ENCODE measurements at places on chromosomes 12 and 14.

- DNase-seq, result no peak
These were observed 126.9 kb downstream of the KITLG start for GRCh38 chr12:88453323-88453722.

GRCh38 chr12:56348776-56349175 is 10.1 kb downstream of the IL23A start:
- no peak for DNase-seq

DNA sequence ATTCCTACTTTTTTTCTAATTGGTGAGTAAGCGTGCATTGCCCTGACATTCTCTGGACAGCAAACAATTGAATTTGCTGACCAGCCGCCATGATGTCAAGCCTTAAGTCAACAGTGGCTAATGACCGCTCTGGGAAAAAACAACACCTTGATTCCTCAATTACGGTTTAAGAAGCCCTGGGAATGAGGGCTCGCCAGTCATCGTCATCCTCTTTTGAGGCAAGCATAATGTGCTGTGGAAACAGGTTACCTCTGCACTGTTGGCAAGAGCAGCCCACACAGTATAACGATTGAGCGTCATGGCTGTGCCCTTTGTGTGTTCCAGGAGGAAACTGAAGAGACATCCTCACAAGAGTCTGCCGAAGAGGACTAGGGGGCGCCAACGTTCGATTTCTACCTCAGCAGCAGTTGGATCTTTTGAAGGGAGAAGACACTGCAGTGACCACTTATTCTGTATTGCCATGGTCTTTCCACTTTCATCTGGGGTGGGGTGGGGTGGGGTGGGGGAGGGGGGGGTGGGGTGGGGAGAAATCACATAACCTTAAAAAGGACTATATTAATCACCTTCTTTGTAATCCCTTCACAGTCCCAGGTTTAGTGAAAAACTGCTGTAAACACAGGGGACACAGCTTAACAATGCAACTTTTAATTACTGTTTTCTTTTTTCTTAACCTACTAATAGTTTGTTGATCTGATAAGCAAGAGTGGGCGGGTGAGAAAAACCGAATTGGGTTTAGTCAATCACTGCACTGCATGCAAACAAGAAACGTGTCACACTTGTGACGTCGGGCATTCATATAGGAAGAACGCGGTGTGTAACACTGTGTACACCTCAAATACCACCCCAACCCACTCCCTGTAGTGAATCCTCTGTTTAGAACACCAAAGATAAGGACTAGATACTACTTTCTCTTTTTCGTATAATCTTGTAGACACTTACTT is 138.9 kb downstream of the HMGA2 start:
- DNase-seq, result peak; percentile 6

DNA sequence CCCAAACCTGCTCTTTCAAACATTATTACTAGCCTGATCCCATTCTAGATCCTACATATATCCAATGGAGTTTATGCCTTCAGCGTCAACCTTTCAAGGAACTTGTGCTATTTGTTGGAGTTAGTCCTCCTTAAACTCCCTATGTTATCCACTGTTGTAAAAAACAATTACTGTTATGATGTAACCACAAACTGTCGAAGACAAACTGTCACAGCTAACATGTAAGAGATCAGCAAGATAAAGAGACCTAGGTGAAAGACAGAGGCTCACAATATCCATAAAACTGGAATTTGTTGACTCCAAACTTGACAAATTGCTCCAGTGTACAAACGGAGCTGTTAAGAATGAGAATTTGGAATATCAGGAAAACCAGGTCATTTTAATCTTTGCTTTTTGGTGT is 70.7 kb downstream of the CDK17 start:
- no peak for DNase-seq

- DNase-seq, result no peak
These were observed 110.7 kb downstream of the SLC25A21 start for GRCh38 chr14:37061697-37062096.

GRCh38 chr12:59940631-59941342 is 345.0 kb downstream of the SLC16A7 start:
- DNase-seq, result no peak

- no peak for DNase-seq
These were observed 335.2 kb downstream of the BMP4 start for GRCh38 chr14:53621433-53621832.

GRCh38 chr14:58488550-58488949 is 61.0 kb downstream of the KIAA0586 start:
- peak; percentile 4 for DNase-seq

DNA sequence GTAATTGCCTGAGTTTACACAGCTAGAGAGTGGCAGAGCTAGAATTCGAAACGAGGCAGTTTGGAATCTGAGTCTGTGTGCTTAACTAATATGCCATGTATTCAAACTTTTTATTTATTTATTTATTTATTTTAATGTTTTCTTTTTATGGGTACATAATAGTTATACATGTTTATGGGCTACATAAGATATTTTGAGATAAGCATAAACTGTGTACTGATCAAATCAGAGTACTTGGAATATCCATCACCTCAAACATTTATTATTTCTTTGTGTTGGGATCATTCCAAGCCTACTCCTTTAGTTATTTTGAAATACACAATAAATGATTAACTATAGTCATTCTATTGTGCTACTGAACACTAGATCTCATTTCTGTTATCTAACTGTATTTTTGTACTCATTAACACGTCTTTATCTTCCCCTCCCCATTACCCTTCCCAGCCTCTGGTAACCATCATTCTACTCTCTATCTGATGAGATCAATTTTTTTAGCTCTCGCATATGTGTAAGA is 7.4 kb upstream of the KRT81 start:
- DNase-seq, result no peak

DNA sequence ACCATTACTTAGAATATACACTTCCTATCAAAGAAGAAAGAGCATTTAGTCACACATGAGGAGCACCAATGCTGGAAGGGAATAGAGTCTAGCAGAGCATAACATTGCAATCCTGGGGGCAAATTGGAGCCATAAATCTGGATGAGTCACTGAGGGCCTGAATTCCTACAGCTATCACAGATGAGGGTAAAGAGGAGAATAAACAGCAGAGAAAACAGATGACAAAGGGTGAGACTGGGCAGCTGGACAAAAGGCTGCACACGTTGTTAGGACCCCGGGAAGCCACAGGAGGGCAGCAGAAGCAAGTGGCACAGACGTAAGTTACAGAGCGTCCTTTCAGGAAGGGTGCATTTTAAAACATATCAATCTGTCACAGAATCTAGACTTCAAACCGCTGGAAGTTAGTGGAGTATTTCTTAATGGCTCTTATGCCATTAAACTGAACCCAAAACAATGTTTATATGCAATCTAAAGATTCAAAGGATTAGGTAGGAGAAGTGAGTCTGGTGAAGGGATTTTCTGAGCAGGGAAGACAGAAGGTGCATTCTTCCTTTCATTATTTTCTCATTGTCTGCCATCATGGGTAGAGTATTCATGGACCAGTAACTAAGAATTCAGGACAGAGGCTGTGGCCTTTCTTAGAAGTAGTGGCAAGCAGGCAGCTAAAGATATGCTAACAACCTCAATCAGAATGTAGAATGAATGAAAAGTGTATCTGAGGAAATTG is 159.8 kb upstream of the DAAM1 start:
- no peak for DNase-seq

DNA sequence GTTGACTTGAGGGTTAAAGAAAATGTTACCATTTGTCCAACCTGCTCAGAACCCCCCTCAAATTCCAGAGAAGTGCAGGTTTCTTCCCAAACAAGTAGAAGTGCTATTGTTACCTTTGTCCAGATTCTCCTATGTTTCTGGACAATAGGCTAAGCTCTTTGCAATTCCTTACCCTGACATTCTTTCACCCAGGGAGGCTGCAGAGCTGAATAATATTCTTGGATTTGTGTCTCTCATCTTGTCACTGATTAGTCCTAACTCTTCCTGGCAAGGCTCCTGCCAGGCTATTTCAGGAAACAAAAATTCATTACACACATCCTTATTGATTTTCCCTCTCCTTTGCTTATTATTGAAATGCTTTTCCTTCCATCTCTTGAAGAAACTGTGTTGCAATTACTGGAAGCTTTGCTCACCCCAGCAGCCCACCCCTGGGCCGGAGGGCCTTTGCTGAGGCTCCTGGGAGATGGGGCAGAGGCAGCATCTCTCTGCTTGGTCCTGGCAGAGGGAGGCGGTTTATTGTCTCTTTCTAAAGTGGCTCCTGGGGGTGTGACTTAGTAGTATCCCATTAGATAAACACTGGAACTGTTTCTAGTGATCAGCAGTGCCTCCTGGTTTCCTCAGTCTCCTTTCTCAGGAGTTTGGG is 207.5 kb upstream of the PELI2 start:
- no peak for DNase-seq

GRCh38 chr14:53214384-53214783 is 61.3 kb upstream of the DDHD1 start:
- no peak for DNase-seq

- no peak for DNase-seq
These were observed 21.8 kb downstream of the AHNAK2 start for GRCh38 chr14:104956290-104956890.

DNA sequence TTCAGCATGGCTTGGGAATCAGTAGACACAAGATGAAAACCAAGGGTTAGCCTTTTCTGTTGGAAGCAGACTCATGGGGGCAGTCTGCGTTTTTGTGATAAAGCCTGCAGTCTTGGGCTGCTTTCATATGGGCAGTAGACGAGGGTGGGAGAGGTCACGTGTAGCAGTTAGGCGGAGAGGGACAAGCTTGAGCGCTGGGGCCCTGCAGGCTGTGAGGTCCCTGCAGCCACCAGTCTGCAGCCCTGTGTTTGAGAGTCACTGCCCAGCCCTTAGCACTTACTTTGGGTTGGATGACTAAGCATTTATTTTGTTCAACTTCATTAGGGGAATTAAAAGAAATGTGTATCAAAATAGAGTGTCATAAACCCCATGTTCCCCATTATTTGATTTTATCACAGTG is 37.2 kb downstream of the EP400 start:
- DNase-seq, result no peak

GRCh38 chr14:105490267-105490571 is 827 bp upstream of the TEDC1 start:
- no peak for DNase-seq

- DNase-seq, result no peak
These were observed 7.0 kb downstream of the ITGB7 start for GRCh38 chr12:53200107-53200457.

DNA sequence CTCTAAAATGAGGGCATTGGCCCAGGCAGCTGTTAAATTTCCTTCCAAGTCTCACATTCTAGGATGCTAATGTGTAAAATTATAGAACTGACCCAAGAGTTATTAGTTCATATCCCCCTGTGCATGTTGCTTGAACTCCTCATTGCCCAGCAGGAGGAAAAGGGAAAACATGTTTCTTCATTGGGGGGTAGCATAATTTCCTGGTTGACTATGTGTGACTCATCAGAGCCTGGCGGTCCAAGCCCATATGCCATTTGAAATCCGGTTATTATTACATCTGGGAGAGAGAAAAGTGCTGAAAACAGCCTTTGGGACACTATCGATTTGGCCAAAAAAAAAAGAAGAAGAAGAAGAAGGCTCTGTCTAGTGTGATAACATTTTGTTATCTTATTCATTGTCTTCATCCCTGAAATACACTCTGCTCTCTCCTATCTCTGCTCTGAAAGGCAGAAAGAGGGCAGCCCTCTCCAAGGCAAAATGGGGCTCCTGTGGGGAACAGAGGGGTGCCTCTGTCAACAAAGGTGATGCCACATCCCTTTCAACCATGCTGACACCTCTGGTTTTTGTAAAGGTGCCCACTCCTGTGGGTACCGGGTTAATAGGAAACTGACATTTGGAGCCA is 114.2 kb downstream of the DAD1 start:
- no peak for DNase-seq

GRCh38 chr12:108641446-108642268 is 8.0 kb upstream of the SELPLG start:
- no peak for DNase-seq

GRCh38 chr12:74889563-74890236 is 319.9 kb downstream of the KCNC2 start:
- DNase-seq, result no peak

DNA sequence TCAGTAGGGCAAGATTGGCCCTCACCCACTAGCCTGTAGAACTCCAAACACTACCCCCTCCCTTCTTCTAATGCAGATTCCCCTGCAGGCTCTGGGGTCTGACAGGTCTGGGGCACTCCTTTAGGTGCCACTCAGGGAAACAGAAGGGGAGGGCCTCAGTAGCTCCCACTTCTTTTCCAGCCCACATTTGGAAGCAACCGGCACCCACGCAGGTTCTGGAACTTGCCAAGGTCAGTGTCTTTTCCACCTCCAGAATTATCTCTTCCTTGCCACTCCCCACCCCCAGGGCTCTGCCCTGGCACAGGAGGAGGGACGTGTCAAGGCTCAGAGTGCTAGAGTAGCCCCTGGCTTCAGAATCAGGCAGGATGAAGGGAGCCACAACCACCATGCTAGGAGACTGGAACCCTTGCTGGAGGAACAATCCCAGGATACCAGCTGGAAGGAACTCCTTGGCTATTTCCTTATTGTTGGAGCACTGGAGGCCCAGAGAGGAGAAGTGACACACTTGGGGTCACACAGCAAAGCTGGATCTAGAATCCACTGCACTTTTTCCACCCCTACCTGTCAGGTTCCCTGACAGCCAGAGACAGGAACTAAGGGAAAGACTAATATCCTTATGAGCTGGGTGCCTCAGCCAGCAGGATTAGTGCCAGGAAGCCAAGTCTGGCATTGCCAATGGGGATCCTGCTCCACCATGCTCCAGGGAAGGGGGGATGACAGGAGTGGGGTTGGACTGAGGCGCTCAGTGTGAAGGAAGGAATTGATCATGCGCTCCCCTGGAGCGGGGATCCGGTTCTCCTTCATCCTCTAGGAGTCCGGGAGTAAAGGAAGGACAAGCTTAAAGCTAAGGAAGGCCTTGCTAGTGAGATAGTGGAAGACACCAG is 1.8 kb upstream of the FIGNL2 start:
- no peak for DNase-seq

GRCh38 chr14:79834868-79835267 is 376.4 kb downstream of the DIO2 start:
- no peak for DNase-seq

- DNase-seq, result no peak
These were observed 50.9 kb upstream of the DIP2B start for GRCh38 chr12:50453872-50454271.

- DNase-seq, result no peak
These were observed 379.8 kb downstream of the MED13L start for GRCh38 chr12:115897729-115898128.

- no peak for DNase-seq
These were observed 40.0 kb upstream of the DDX11 start for GRCh38 chr12:31033681-31034080.

DNA sequence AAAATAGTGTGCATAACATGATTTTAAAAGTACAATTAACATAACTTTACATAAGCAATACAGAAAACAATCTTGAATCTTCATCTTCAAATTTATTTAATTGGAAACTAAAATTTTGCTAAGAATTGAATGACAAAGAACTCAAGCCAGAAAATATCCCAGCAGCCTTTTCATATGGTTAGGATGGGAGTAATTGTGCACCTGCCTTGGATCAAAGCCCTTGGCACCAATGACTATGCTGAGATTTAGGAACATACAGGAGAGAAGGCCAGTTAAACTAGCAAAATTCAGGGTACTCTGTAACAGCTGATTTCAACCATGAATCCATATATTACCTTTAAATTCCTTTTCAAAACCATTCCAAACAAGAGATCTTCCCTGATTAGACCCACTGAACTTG is 5.8 kb downstream of the KERA start:
- DNase-seq, result no peak

- DNase-seq, result no peak
These were observed 339.6 kb upstream of the TBX3 start for GRCh38 chr12:115023279-115024265.

- DNase-seq, result peak; percentile 24
These were observed 180.8 kb downstream of the EFCAB11 start for GRCh38 chr14:89773644-89774316.

- DNase-seq, result no peak
These were observed 261.5 kb downstream of the SUDS3 start for GRCh38 chr12:118637767-118638370.

Data from stimulated activated CD8-positive, alpha-beta memory T cell treated with anti-CD3 and anti-CD28 coated beads, Interleukin-7, amount 100 ng/mL, for 48 hours (primary cell).